Kidney tubule cell (primary cell): ENCODE measurements at places on chromosomes 7 and 10.

DNA sequence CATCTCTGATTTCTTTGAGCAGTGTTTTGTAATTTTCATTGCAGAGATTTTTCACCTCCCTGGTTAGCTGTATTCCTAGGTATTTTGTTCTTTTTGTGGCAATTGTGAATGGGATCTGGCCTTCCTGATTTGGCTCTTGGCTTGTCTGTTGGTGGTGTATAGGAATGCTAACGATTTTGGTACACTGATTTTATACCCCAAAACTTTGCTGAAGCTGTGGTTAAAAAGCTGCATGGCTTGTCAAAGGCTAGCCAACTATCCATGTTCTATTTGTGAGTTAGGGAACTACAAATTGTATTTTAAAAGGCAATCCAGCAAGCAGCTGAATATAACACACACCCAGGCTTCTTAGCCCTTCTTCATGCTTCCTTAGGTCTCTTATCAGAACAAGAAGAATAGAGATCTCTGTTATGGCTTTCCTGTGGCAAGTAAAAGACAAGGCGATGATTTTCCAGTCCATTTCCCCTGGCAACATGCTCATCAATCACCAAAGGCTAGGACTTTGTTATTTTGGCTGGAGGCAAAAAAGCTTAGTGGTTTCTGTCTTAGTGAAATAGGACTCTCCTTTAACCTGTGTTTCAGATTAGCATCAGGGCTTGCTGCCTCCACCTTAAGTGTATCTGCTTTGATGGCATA, 77.5 kb downstream of the CDK6 start:
- DNase-seq, result no peak

GRCh38 chr10:56927701-56928100, 566.6 kb upstream of the ZWINT start:
- DNase-seq, result no peak

- DNase-seq, result no peak
Measured at GRCh38 chr7:42758124-42758523, 153.7 kb downstream of the C7orf25 start.

DNA sequence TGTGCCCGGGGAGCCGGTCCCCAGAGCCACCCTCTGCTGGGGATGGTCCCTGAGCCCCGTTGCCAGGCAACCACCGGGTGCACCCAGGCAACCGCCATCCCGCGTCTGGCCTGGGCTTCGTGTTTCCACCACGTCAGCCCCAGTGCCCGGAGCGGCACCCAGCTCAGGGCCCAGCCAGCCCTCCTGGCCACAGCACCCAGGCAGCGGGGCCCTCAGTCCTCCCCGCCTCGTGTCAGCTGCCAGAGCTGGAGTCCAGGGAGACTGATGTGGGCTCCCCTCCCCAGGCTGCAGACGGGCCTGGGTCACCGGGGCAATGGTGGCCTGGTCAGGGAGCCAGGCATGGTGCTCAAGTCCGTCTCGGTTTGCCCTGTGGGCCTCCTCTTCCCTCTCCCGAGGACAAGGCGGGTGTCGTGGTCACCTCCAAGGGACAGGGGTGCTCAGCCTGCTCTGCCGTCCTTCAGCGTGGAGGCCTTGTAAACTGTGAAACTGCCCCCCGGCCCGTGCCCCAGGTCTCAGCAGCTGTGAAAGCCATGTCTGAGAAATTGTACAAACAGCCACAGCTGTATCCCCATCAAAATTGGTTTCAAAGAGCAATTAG, 72.5 kb downstream of the MICALL2 start:
- no peak for DNase-seq

DNA sequence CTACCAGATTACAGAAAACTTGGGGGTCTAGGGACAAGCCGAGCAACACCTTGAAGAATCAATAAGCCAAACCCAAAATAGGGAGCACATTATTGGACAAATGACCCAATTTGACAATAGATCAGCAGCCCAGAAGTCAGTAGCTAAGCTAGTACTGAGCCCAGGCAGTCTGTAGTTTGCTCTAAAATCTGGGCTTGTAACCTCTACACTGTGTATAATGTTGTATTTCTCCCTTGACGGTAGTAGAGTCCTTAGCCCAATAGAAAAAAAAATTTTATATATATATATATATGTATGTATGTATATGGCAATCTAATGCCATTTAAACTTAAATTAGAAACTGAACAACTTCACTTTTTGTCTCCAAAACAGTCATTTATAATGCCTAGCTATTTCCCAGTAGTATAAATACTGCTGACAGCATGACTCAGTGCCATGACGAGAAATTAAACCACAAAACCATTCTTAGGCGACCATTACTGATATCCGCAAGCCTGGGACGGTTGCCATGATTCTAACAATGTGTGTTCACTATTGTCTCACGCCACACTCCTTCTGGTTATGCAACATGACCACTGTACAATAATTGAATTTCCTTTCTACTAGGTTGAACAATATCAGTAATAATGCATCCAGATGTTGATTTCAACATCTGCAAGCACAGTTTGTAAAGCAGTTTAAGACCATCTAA, 110.5 kb downstream of the IPMK start:
- peak; percentile 31 for DNase-seq

GRCh38 chr7:35289376-35289775, 35.5 kb upstream of the TBX20 start:
- no peak for DNase-seq

DNA sequence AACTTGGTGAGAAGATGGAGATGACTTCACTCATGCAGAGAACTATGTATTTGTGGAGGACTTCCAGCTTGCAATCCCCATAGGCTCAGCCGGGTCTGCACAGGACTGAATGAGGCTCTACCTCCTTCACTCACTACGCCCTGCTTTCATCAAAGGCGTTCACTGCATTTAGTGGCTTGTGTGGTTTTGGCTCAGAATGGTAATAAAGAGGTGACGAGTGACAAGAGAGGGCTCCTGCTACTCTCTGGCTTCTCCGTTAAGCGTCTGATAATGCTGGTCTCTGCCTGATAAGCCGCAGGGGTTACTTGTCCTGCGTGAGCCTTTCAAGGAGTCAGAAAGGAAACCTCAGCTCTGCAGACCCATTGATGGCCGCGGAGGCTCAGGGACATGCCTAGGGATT, 343.4 kb downstream of the PRPF18 start:
- DNase-seq, result no peak

- no peak for DNase-seq
Measured at GRCh38 chr7:104933521-104933988, 80.5 kb upstream of the KMT2E start.

DNA sequence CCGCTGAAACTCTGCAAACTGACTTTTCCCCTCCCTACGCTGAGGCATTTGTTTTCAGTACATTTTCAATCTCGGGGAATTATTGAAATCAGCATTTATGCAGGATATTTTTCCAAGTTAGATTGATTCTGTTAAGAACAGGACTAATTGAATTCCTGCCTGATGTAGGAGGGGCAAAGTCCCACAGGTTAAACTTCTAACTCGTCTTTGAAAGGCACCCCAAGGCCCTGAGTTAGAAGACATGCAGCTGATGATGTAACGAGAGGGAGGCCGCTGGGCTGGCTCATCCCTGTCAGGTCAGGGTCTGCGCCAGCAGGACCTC, 253.1 kb downstream of the CELF2 start:
- no peak for DNase-seq

- DNase-seq, result no peak
Measured at GRCh38 chr7:71548746-71549145, 416.8 kb downstream of the GALNT17 start.

- DNase-seq, result no peak
Measured at GRCh38 chr7:71784180-71784579, 628.0 kb downstream of the CALN1 start.

DNA sequence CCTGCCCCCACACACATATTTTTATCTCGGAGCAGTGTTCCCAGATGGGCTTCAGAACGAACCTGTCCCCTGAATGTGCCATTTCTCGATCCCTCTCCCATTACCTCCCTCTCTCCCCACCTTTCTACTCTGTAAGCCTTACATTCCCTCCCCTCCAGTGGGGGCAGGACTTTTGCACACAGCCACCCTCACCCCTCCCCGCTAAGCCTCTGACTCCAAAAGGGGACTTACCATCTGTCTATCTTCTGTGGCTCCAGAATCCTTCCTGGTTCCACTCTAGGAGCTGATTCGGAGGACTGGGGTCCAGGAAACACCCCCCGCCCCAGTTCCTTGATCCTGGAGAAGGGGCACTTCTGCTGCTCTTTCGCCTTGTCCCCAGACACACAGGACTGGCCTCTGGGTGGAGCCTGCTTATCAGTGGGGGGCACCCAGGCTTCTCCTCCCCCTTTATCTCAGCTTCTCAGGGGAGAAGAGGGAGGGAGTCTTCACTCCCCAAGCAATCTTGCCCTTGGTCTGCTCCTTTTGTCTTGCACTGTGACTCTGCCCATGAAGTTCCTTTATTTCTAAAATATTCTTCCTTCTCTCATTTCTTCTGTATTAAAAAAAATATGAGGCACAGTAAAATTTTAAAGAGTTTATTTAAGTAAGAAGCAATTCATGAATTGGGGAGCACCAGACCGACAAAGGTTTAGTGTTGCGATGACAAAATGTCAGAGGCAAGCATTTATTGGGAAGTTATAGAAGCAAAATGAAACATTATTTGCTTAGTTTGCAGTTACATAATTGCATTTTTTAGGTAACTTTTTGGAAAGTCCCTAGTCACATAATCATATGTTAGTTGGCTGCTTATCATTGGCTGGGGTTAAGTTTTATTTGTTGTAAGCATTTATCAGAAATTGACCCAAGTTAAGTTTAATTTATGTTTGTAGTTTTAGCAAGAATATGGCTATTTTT, at the start of gene KEL:
KEL (minus strand) TSS at position 391 of the 954 bp plus-strand sequence; CDS start at position 234, 157 bp downstream.
- DNase-seq, result no peak

DNA sequence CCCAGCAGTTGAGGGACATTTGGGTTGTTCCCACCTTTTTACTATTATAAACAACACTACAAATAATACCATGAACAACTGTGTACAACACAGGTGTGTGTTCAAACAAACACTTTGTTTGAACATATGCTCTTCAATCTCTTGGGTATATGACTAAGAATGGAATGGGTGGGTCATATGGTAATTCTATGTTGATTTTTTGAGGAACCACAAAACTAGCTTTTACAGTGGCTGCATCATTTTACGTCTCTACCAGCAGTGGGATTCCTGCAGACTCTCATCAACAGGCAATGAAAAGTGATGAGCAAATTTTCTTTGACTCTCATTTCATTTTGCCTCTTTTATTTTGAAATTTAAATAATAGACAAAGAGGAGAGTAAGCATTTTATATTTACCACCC, 116.9 kb upstream of the KLF14 start:
- no peak for DNase-seq

DNA sequence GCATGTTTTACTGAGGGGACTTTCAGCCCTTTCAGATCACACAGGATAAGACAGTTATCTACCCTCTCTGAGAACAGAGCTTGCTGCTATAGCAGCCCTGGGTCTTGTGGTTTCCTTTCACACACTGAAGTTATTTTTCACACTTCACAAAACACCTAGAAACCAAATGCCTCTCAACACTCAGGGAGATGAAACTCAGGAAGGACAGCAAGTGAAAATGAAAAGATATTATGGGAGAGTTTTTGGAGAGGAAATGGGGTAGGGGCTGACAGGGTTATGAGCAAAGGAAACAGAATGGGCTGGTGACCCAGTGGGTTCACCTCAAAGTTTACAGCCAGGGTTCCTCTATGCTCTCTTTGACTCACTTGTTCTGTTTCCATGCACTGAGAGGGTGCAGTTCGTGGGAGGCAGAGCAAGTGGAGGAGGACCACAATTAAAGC, 17.0 kb upstream of the GIMAP2 start:
- DNase-seq, result no peak

- no peak for DNase-seq
Measured at GRCh38 chr10:48478980-48479811, 125.7 kb downstream of the ARHGAP22 start.

DNA sequence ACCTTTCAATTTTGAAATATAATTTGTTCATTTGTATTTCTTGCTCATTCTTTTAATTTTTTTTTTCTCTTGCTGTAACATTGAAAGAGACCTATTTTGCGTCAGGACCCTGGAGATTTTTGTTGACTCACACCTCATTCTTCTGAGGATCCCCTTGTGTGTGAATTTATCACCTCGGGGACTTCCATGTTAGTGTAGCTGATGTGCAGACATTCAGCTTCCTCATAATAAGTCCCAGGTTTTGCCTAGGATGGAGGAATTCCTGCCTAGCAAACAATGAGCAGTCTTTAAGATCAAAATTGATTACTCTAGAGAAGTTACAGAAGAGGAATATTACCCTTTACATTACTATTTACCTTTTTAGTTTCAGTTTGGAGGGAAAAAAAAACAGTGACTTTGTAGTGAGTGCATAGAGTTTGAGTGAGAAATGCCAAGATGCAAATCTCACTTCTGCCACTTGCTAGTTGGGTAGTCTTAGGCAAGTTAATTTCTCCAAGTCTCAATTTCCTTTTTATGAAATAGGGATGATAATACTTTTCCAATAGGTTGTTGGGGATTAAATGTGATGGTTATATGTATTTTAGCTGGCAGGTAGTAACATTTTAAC, 14.3 kb downstream of the TES start:
- no peak for DNase-seq

DNA sequence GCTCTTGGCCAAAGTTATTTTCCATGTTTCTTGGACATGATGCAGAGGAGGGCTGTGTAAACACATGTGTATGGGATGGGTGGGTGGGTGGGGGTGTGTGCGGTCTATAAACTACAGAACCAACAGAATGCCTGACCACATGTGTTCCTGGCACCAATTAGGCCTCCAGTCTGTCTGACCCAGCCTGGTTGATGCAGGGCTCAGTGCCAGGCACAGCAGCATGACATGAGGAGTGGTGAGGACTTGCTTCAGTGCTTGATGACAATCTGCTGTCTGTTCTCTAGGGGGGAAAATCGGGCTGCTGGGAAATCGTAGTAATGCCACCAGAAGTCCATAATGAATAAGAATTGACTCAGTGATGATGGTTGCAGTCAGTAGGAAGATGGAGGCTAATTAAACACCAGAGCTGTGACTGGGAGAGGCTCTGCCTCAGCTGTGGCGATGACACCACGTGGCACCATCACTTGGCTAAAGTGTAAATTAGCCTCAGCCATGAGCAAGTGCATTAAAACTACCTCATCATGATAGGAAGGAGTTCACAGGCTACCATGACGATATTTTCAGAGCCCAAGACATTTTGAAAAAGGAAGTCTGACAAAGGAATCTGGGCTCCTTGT, 260.1 kb upstream of the PODXL start:
- DNase-seq, result no peak

DNA sequence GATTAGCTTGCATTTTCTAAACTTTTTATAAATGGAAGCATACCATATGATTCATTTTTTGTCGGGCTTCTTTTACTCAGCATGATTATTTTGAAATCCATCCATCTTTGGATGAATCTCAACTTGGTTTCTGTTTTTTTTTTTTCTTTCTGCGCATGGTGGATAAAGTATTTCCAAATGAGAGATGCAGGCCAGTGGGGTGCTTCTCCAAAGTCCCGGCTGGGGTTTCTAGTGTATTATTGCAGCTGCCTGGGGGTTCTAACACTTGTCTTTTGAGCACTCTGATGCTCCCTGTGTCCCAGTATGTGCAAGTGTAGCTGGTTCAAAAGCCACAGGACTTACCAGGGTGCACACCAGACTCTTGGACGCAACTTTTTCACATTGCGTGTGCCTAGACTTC, 70.9 kb upstream of the LOXL4 start:
- no peak for DNase-seq

GRCh38 chr10:66862687-66863258, 63.1 kb upstream of the LRRTM3 start:
- DNase-seq, result no peak

GRCh38 chr7:151460474-151460855, 20.5 kb upstream of the CRYGN start:
- no peak for DNase-seq
